CD4-positive, alpha-beta T cell (primary cell): ENCODE measurements at places on chromosomes 6 and 20. TPM values are rescaled to one million over a fixed set of nuclear protein-coding genes. Genes with fewer than 3 reads are reported as not detected.

GRCh38 chr20:50711113-50711825, 19.9 kb upstream of the RIPOR3 start:
- no peaks in the 10 kb centered on the region for H3K4me1 ChIP-seq
- no peaks in the 10 kb centered on the region for H3K36me3 ChIP-seq
- no peak for DNase-seq
- H3K27ac ChIP-seq = no peak overlapping the region
- peaks cover 7% of the 10 kb centered on the region for H3K27me3 ChIP-seq

- DNase-seq = no peak
- no peak overlapping the region for H3K27ac ChIP-seq
- H3K36me3 ChIP-seq = no peaks in the 10 kb centered on the region
- peaks cover 3% of the 10 kb centered on the region for H3K27me3 ChIP-seq
Measured at GRCh38 chr6:52104979-52105378, 17.6 kb upstream of the PKHD1 start.

- no peaks in the 10 kb centered on the region for H3K4me1 ChIP-seq
- H3K27me3 ChIP-seq = no peaks in the 10 kb centered on the region
- no peak for DNase-seq
- no peak overlapping the region for H3K27ac ChIP-seq
Measured at GRCh38 chr6:19268117-19268516, 569.1 kb upstream of the ID4 start.

DNA sequence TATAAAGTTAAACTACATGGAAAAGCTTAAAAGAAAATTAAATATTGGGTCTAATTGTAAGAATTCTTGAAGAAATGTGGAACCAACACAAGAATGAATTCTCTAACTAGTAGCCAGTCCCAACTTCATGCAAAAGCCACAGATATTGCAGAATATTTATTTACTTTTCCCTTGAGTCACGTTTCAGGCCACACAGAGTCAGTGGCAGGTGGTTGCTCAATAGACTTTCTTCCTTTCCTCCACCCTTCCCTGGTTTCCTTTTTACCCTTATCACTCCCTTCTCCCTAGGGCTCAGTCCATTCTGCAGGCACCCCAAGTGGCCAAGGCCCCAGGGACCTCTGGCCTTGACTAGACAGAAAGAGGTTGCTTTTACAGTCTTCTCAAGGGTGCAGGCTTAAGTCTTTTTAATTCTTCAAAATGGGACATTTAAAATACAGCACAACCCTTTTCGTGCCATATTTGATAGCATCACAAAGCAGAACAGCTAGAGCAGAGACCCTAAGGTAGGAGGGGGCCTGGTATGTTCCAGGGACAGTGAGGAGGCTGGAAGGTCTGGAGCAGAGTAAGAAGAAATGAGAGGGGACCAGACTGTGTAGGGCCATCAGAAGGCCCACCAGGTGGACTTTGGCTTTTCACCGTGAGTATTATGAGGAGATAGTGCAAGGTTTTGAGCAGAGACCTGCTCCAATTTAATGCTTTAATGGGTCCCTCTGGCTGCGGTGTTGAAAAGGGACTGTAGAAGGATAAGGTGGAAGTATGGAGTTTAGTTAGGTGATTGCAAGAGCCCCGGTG, 65.0 kb downstream of the HDDC2 start:
- DNase-seq = no peak
- H3K27me3 ChIP-seq = no peaks in the 10 kb centered on the region
- no peak overlapping the region for H3K27ac ChIP-seq
- no peaks in the 10 kb centered on the region for H3K36me3 ChIP-seq
- no peaks in the 10 kb centered on the region for H3K4me1 ChIP-seq

DNA sequence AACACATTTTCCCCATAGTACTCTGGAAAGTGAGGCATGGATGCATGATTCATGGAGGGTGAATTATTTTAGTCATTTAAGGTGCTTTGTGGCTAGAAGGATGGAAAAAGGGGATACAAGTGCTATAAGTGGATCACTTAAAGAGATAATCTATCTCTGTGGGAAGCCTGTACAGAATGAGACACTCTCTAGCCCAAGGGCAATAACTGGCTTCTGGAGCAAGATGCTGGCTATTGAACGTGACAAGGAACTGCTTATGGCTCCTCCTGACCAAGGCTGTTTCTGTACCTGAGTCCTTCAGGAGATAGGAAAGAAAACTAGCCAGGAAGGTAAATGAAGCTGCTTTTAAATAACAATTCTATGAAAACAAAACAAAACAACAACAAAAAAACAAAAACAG, 590.7 kb downstream of the EYS start:
- no peaks in the 10 kb centered on the region for H3K4me1 ChIP-seq
- H3K36me3 ChIP-seq = no peaks in the 10 kb centered on the region
- no peak overlapping the region for H3K27ac ChIP-seq

- no peaks in the 10 kb centered on the region for H3K36me3 ChIP-seq
- no peaks in the 10 kb centered on the region for H3K27me3 ChIP-seq
- DNase-seq = no peak
- peaks cover 29% of the 10 kb centered on the region for H3K4me1 ChIP-seq
Measured at GRCh38 chr6:169857343-169858292, 106.2 kb downstream of the ERMARD start.

- no peak overlapping the region for H3K4me3 ChIP-seq
- DNase-seq = no peak
- H3K27me3 ChIP-seq = no peaks in the 10 kb centered on the region
- no peak overlapping the region for H3K27ac ChIP-seq
- no peaks in the 10 kb centered on the region for H3K36me3 ChIP-seq
- H3K4me1 ChIP-seq = no peaks in the 10 kb centered on the region
Measured at GRCh38 chr20:61757678-61758563, 307.8 kb downstream of the TAF4 start.

GRCh38 chr6:40764726-40765125, 177.6 kb upstream of the LRFN2 start:
- H3K27me3 ChIP-seq = peaks cover 2% of the 10 kb centered on the region
- no peaks in the 10 kb centered on the region for H3K4me1 ChIP-seq
- no peak overlapping the region for H3K27ac ChIP-seq
- no peak for DNase-seq

- H3K4me1 ChIP-seq = peaks cover 60% of the 10 kb centered on the region
- no peak for DNase-seq
- H3K4me3 ChIP-seq = no peak overlapping the region
- peaks cover 6% of the 10 kb centered on the region for H3K36me3 ChIP-seq
- no peak overlapping the region for H3K27ac ChIP-seq
- H3K27me3 ChIP-seq = no peaks in the 10 kb centered on the region
Measured at GRCh38 chr20:47319517-47320252, 36.8 kb downstream of the ZMYND8 start.

GRCh38 chr6:116298273-116298672, 18.5 kb upstream of the TSPYL1 start:
- DNase-seq = no peak
- H3K27ac ChIP-seq = no peak overlapping the region
- no peaks in the 10 kb centered on the region for H3K36me3 ChIP-seq
- no peak overlapping the region for H3K4me3 ChIP-seq

- peaks cover 5% of the 10 kb centered on the region for H3K27me3 ChIP-seq
- H3K36me3 ChIP-seq = no peaks in the 10 kb centered on the region
- H3K27ac ChIP-seq = no peak overlapping the region
- DNase-seq = no peak
- no peak overlapping the region for H3K4me3 ChIP-seq
Measured at GRCh38 chr6:31007694-31008093, 2.6 kb upstream of the MUC22 start.

GRCh38 chr20:33689973-33690372, 3.8 kb upstream of the E2F1 start:
- no peaks in the 10 kb centered on the region for H3K27me3 ChIP-seq
- H3K4me1 ChIP-seq = peaks cover 37% of the 10 kb centered on the region
- no peak overlapping the region for H3K4me3 ChIP-seq
- H3K36me3 ChIP-seq = no peaks in the 10 kb centered on the region

Gene WFDC10B
- not detected for total RNA-seq

GRCh38 chr20:1827974-1828785, 67.0 kb upstream of the SIRPA start:
- DNase-seq = no peak
- no peak overlapping the region for H3K27ac ChIP-seq
- H3K4me3 ChIP-seq = no peak overlapping the region
- peaks cover 2% of the 10 kb centered on the region for H3K27me3 ChIP-seq
- peaks cover 4% of the 10 kb centered on the region for H3K4me1 ChIP-seq

Gene CLPSL2
- not detected for total RNA-seq

Gene CD109
- total RNA-seq = 0.80 TPM

- no peak overlapping the region for H3K4me3 ChIP-seq
- DNase-seq = no peak
- no peaks in the 10 kb centered on the region for H3K27me3 ChIP-seq
- no peak overlapping the region for H3K27ac ChIP-seq
Measured at GRCh38 chr6:66344796-66345195, 637.8 kb upstream of the EYS start.

DNA sequence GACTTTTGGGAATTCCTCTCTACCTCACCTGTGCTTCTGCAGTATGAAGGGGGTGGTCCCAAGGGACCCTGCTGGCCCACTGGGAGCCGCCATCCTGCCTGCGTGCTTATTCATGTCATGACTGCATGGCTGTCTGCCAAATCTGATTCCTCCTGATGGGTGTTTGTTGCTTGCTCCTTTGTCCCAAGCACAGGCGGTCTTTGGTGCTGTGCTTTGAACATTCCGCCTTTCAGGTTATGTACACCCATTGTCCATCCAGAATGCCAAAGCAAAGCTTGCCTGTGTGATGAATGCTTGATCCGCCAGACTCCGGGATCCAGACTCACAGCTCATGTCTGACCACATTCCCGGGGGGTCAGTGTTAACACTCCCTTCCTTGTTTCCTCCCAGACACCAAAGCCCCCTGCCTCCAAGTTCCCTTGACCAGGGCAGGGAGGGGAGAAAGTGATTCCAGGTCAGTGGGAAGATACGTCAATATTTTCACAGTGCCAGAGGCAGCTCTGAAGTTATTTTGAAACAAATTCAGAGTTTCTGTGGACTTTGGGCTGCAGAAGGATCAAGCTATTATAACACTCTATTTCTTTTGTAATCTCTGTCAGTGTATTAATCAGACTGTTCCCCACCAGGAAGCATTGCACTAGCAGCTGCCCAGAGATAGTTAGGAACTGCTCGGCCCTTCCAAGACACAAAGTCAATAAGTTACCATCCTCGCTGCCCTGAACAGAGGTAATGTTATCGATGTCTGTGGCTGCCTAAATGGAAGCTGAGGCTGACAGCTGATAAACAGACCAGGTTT, 9.5 kb downstream of the DAAM2 start:
- H3K27ac ChIP-seq = no peak overlapping the region
- H3K4me1 ChIP-seq = no peaks in the 10 kb centered on the region
- H3K36me3 ChIP-seq = no peaks in the 10 kb centered on the region
- H3K4me3 ChIP-seq = no peak overlapping the region
- H3K27me3 ChIP-seq = peaks cover 4% of the 10 kb centered on the region
- DNase-seq = no peak

Gene LAMP5
- total RNA-seq = not detected

DNA sequence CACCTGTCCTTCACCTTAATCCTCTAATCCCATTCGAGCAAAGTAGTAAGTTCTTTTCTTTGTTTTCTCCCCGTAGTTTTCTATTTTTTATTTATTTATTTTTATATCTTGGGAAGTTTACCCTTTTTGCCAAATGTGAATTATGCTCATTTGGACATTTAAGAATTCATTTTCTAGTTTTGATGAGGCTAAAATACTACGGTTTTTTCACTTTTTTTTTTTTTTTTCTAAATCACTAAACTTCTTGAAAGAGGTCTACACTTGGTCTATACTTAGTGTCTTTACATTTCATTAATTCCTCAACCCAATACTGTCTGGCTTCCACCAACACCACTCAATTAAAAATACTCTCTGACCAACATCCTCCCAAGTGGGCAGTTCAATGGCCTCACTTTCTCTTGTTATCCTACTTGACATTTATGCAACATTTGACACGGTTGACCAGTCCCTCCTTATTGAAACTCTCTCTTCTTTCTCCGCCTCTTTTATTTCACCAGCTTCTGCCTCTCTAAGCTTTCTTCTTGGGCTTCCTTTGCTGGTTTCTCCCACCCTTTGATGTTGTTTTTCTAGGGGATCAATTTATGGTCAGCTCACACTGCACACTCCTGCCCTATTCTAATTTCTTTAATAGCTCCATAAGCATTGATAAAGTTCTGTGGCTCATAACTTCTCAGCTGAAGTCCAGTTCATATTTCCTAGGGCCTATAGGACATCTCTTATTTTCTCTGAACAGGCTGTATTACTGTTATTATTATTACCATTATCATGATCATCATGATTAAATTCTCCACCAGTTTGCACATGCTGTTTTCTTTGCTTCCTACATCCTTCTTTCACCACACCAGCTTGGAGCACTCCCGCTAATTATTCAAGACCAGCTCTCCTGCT, 72.6 kb upstream of the CITED2 start:
- no peak overlapping the region for H3K27ac ChIP-seq
- no peaks in the 10 kb centered on the region for H3K36me3 ChIP-seq
- no peak overlapping the region for H3K4me3 ChIP-seq
- no peaks in the 10 kb centered on the region for H3K27me3 ChIP-seq

- H3K4me3 ChIP-seq = no peak overlapping the region
- peaks cover 55% of the 10 kb centered on the region for H3K36me3 ChIP-seq
- DNase-seq = no peak
- no peak overlapping the region for H3K27ac ChIP-seq
- no peaks in the 10 kb centered on the region for H3K27me3 ChIP-seq
Measured at GRCh38 chr6:157134402-157135047, 188.8 kb downstream of the TMEM242 start.

DNA sequence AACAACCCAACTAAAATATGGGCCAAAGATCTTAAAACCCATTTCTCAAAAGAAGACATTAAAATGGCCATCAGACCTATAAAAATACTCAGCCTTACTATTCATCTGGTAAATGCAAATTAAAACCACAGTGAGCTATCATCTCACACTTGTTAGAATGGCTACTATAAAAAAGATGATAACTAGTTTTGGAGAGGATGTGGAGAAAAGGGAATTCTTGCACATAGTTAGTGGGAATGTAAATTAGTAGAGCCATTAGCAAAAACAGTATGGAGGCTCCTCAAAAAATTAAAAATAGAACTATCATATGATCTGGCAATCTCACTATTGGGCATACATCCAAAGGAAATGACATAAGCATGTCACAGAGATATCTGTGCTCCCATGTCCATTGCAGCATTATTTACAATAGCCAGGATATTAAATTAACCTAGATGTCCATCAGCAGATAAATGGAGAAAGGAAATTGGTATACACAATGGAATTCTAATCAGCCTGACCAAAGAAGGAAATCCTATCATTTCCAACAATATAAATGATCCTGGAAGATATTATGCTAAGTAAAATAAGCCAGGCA, 2.9 kb downstream of the SIRPB1 start:
- no peaks in the 10 kb centered on the region for H3K36me3 ChIP-seq
- H3K4me1 ChIP-seq = peaks cover 24% of the 10 kb centered on the region
- H3K4me3 ChIP-seq = no peak overlapping the region
- no peaks in the 10 kb centered on the region for H3K27me3 ChIP-seq
- DNase-seq = no peak
